GM13976 (cell line): ENCODE measurements at places on chromosomes 16 and 17.

GRCh38 chr16:67151431-67152097 is 766 bp upstream of the B3GNT9 start:
- no peak for DNase-seq

GRCh38 chr17:57984936-57985674 is 2.9 kb downstream of the VEZF1 start:
- DNase-seq = no peak

GRCh38 chr16:72128701-72129100 is 35.1 kb downstream of the DHX38 start:
- no peak for DNase-seq

DNA sequence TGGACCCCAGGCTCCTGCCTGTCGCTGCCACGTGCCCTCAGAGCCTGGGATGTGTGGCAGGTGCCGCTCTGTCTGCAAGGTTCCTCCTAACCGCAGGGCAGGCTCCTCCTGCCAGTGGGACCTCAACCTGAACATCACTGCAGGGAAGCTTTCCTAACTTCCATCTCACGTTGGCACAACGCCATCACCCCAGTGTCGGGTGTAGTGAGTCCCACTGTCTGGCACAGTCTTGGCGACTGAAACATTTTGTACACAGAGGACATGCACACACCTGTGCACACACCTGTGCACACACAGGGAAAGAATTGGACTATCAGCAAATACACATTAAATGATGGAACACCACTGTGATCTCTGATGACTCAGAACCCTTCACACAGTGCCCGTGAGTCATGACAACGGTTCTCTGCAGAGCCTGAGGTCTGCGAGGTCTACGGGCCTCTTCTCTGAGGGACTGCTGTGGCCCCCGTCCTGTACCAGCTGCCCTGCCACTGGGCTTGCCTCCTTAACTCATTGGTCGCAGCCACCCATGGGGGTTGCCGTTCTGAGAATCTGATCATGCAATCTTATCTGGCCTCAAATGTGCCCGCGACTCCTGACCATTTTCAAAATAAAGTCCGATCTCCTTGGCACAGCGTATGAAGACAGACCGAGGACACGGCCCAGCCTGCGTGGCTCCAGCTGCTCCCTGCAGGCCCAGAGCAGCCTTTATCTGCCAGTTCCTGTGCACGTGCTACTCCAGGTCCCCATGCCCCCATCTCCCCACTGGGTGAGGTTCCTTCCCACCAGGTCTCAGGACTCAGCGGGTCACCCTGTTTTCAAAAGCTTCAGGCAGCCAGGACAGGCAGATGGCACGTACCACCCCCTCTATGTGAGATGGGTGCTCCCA is 7.6 kb downstream of the CCDC57 start:
- DNase-seq = no peak

DNA sequence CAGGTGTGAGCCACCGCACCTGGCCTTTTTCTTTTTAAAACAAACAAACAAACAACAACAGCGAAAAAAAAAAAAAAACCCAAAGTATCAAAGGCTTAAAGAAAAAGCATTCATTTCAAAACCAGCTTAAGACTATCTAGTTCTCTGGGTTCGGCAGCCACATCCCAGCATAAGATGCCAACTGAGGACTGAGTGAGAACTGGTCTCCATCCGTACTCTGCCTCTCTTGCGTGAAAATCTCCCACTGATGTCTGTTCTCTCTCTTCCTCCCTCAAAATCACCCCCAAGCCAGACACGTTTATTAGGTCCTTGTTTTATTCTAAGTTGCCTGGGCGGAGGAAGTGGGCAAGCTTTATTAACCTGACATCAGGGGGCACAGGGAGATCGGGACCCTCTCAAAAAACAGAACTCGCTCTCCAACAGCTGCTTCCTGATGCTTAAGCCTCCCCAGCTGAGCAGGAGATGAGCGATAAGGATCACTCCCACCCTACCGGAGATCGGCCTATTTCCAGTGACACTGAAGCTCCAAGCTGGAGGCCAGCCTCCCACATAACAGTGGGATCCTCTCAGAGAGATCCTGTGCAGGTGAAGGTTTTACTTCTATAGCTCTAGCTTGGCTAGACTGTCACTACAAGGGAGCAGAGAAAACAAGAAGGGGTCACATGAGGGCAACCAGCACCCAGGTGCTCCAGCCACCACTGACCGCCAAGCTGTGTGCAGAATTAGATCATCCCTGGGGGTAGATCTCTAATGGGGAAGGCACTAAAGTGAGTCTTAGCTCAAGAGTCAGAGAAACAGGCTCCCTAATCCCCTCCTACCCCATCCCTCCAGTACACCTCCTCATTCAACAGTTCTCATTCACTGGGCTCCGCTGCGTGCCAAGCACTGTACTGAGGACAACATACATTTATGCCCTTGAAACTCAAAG is 13.6 kb downstream of the CDC42EP4 start:
- no peak for DNase-seq

- no peak for DNase-seq
Observed at GRCh38 chr16:89089120-89089519, 4.5 kb upstream of the ACSF3 start.
